Activated CD4-positive, alpha-beta T cell treated with anti-CD3 and anti-CD28 coated beads, Interleukin-2, amount 50 U/mL, for 48 hours (primary cell): ENCODE measurements at places on chromosomes 2 and 18.

DNA sequence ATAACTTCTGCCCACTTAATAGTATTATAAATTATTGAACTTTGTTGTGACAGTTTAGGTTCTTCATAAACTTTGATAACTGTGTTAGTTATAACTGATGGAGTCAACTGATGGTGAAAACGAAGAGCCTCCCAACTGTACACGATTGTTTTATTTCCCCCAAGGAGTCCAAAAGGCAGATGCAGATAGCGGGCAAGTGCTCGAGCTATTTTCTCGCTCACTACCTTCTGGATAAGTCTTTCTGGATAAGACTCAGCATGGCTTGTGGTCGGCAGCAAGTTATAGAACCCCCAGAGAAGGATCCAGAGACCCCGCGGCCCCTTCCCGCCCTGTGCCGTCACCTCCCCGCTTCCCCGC lies 517 bp downstream of the GCFC2 start:
- DNase-seq, result no peak

DNA sequence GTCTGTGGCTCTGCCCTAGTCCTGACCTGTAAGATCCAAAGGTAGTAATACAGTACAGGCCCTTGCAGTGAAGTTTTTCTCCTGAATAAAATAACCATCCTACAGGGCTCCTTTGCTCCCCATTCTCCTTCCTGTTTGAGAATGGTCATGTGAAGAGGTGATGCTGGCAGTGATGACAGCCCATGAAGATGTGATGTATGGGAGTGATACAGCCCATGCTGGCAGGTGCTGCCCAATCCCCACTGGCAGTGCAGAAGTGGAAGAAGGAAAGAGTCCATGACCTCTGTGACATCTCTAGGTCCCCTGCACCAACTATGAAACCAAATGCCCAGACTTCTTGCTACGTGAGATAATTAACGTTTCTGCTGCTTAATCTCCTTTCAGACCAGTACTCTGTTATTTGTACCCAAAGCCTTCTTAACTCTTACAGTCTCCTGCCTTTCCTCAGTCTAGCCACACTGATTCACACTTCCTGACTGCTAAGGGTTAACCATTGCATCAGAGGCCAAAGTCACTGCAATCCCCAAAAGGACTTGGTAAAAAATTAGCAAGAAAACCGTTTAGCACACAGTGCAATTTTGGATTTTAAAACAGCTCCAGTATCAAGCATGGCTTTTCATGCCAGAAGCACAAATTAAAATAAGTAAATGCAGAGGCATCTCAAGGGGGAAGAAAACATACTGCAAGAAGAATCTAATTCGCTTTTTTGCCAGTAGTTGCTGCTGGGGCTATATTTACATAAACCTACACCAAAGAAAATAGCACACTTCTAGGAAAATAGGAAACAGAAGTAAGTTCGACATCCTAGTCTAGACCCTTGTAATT lies 98.0 kb downstream of the STK39 start:
- DNase-seq, result no peak

- DNase-seq, result no peak
Observed at GRCh38 chr18:61824733-61825363, 68.0 kb downstream of the RNF152 start.

- DNase-seq, result no peak
Observed at GRCh38 chr2:201962774-201963562, 70.7 kb upstream of the FZD7 start.

GRCh38 chr2:16096962-16097361 lies 156.6 kb downstream of the MYCN start:
- DNase-seq, result no peak

GRCh38 chr18:31401156-31402025 lies 24.8 kb downstream of the DSG4 start:
- no peak for DNase-seq

- DNase-seq, result no peak
Observed at GRCh38 chr2:36567711-36568408, 30.1 kb downstream of the FEZ2 start.

GRCh38 chr2:42012651-42013050 lies 35.2 kb upstream of the PKDCC start:
- DNase-seq, result no peak

- no peak for DNase-seq
Observed at GRCh38 chr2:26382564-26382963, 19.2 kb upstream of the DRC1 start.

DNA sequence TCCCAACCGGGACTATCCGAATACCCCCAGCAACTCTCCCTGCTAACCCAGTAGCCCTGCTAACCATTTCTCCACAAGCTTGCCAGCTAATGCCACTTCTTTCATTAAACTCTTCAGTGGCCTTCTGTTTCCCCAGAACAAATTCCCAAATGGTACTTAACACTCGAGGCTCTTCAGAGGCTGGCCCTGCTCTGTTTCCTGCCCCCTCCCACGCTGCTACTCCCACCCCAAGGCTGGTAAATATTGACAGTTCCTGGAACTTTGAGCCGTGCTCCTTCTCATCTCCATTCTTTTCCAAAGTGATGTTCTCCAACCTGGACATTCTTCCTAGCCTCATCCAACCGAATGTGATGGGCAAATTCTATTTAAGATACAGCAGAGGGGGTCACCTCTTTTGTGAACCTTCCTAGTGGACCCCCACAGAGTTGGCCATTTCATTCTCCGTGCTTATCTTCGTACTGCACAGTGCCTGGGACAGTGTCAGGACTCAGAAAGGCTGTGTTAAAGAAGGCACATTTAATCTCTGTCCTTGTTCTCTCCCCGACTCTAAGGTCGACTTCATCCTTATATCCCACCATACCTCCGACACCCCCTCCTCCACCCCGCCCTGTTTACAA lies 3.2 kb upstream of the KIDINS220 start:
- no peak for DNase-seq

DNA sequence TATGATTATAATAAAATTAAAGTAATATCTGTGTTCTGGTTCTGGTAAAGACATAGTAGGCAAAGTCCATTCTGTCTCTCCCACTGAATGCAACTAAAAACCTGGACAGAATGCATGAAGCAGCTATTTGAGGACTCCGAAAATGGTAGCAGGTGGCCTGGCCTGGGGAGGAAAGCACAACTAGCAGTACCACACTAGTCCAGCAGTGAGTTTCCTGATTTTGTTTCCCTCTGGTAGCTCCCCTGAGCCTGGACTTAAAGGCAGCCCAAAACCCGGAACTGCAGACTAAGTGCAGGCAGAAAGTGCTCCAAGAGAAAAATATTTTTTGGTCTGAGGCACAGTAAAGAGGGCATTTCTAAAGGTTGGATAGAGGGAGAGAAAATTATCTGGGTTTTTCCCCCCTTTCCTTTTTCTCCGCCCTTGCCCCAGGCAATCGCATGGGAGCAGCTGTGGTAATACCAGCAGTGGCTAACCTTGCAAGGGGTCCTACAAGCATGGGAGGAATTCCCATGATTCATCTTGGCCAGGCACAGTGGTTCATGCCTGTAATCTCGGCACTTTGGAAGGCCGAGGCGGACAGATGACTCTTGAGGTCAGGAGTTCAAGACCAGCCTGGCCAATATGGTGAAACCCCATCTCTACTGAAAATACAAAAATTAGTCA lies 32.3 kb downstream of the ASXL2 start:
- no peak for DNase-seq

DNA sequence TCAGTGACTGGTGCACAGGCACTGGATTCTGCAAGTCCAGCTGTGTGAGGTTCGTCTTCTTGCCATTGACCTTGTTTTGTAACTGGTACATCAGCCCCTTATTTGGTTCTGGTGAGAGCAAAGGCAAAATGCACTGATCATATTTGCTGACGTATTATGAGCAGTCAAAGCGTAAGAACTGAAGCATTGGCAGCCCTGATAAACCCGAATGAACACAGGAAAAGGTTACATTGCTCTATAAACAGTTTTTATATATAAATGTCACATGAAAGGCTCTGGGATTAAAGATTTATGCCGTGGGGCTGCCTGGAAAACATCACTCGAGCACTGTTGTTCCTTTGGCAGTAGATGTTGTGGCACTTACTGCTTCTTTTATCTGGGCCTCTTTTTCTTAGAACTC lies 167.9 kb downstream of the IRS1 start:
- DNase-seq, result no peak

GRCh38 chr2:54432251-54433015 lies 23.7 kb upstream of the SPTBN1 start:
- no peak for DNase-seq

DNA sequence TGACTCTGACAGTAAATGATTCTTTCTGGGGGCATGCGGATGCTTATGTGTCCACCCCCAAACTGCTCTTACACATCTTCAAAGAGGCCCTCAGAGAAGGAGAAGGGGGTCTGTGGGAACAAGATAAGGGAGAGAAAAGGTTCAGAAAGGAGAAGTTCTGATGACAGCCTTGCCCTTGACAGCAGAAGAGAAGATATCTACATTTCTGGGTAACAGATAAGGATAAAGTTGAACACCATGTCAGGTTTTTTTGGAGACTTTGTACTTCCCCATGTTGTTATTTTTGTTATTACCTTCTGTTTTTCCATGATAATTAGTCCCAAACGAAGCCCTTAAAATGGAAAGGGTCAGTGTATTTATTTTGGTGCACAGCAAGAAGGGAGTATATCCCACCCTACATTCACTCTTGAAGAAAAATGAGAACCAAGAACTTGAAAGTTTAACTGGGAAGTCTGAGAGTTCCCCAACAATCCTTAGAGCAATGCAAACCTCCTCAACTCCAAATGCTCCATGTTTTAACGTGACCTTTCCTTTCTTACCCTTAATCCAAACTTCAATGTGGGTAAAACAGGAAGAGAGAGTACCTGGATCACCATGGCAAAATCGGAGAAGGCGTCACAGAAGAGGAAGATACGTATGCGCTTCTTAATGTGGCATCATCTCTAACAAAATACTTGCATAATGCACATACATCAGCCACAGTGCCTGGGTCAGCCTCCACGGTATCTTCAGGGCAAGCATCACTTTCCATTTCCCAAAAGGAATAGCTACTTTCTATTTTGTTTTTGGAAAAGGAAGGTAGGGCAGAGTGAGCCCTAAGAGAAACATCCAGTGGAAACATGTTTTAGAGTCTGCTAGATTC lies 264.6 kb upstream of the STON1 start:
- DNase-seq, result no peak

GRCh38 chr2:187529977-187530721 lies 24.1 kb downstream of the TFPI start:
- DNase-seq, result no peak

GRCh38 chr2:154452906-154453493 lies 245.5 kb upstream of the KCNJ3 start:
- DNase-seq, result no peak

DNA sequence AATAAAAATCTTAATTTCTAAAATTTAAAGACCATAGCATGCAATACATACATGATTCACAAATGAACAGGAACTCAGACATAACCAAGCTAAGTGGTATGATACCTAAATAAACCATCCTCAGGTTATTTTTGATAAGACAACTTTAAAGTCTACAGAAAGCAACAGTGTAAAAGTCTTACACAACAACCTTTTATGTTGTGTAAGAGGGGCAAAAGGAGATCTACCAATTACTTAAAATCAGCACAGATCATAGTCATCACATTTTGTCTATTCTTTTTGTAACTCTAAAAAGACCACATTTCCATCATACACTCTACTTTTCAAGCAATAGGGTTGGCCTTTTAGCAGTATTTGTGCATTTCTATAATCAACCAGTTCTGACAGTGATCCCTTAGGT lies 16.3 kb downstream of the SP3 start:
- no peak for DNase-seq

DNA sequence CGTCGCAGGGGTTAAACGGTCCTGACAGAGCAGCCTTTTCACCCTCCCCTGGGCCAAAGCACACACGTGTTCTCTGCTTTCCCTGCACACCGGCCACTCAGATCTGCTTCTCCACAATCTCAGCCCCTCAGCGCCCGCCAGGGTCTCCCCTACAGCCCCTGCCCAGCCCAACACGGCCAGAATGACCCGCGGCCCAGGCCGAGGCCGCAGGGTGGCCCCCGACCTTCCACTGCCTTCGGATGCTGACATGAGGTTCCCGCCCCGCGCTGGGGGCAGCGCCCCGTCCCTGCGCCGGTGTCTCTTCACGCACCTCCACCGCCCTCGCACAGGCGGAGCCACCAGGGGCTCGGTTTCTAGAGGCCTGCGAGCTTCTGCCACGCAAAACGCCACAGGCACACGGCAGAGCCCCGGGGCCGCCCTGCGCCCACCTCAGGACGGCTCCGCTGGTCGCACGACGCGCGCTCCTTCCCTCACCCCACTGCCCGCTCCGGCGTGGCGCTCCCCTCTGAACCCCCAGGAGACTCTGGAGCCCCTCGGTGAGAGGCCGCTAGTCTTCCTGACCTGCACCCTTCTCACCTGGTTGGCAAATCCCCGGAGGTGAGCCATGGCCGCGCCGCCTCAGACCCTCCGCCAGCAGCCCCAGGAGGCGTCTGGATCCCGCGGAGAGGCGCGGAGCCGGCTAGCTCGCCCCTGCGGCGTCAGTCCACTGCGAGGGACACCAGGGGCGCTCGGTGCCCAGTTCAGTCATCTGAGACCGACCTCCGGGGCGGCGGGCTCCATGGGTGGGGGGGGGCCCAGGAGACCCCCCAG lies 749 bp downstream of the STK25 start:
- peak; percentile 44 for DNase-seq

GRCh38 chr18:31426021-31426420 lies 21.5 kb upstream of the DSG3 start:
- no peak for DNase-seq

- no peak for DNase-seq
Observed at GRCh38 chr2:137826373-137827372, 137.6 kb upstream of the HNMT start.

DNA sequence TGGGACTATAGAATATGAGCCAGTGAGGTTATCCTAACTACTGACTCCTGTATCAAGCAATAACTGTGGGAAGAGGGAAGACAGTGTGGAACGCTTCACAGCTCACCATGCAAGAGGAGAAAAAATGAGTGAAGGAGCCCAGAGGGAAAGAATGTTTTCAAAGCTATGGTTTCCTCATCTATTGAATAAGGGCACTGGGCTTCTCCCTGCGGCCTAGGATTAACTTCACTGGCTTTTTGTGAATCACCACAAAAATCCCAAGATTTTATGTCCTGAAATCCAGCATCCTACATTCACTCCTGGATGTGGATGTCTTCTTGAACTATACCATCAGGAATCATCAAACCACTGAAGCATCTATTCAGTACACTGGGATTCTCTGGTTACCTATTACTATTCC lies 44.5 kb upstream of the SP5 start:
- DNase-seq, result no peak

- no peak for DNase-seq
Observed at GRCh38 chr2:58845011-58845410, 603.9 kb upstream of the FANCL start.

DNA sequence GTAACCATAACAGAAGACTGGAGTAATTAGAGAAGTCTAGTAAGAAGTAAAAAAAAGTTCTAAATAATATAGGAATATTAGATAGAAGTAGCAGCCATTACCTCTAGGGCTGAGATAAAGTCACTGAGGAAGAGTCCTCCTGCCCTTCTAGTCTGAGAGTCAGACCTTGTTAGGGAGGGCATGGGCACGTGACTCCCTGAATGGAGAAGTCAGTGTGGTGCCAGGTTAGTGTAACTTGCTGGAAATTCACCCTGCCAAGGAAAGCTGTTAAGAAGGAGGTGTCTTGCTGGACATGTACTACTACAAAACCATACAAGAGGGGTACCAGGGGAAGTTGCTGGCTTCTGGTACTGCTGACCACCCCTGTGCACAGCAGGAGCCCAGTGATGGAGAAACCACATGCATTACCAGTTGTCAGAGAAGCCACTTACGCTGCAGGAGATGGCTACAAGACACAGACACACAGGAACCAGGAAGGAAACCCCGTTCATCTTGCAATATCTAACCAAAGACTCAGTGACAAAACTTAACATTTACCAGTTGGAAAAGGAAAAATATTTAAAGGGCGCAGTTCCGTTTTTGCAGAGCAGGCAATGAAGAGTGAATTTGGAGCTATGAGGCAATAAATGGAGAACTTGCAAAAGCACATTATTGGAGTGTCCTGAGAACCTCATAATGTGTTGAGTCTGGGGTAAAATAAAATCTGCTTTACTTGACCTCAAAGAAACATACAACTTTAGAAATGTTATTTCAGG lies 77.2 kb upstream of the TLK1 start:
- no peak for DNase-seq
